Epithelial cell of proximal tubule (primary cell): ENCODE measurements at places on chromosomes 16 and 17. TPM values are rescaled to one million over a fixed set of nuclear protein-coding genes. Genes with fewer than 3 reads are reported as not detected.

The OR3A3 gene
- not detected in 2 replicates for total RNA-seq

The CHAD gene
- total RNA-seq: not detected in 2 replicates

The TBX21 gene
- not detected in 2 replicates for total RNA-seq

GRCh38 chr17:63086483-63087185 lies 120.6 kb downstream of the TANC2 start:
- no peak for DNase-seq

- DNase-seq: no peak
Measured at GRCh38 chr16:31256466-31256865, 3.3 kb upstream of the ITGAM start.
